ENCODE measurements at places on chromosomes 16 and 17.

- DNase-seq, result no peak
Observed at GRCh38 chr16:68219725-68220351, 16.1 kb downstream of the ESRP2 start.

DNA sequence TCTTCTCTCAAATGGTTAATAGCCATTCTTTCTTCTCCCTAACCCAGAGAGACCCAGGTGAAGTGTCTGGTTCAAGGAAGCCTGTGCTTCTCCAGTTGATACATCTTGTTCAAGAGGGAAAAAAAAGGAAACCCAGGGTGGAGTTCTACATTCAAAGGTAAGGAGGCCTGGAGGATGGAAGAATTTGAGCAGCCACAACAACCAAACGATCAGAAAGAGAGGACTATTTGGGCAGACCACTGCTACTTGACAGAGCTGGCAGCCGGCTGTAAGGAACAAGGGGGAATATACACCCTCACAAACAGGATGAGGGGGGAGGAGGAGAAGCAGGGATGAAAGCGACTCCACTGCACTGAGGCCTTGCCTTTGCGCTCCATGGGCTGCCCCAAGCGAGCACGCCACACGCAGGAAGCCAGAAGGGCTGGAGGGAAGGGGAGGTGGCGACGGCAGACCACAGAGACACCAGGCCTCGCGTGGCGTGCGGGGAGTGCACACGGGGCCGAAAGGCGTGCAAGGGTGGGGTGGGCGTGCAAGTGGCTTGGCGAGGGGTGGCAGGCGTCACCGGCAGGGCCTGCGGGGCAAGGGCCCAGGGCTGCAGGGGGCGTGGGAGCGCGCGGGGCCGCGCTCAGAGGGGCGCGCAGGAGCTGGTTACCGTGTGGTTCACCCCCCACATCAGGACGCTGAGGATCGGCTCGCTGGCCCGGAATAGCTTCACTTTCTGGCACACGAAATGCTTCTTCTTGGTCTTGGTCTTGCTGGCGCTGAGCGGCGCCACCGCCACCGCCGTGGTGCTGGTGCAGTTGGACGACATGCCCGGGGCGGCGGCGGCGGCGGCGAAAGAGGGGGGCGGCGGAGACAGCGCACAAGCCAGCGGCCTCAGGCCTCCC, 499 bp downstream of the PIP4K2B start:
- peak; percentile 37 for DNase-seq

GRCh38 chr16:1458336-1458976, 14.1 kb upstream of the CCDC154 start:
- DNase-seq, result no peak

- DNase-seq, result no peak
Observed at GRCh38 chr17:7932483-7932891, 481 bp downstream of the CNTROB start.

GRCh38 chr17:68733241-68734176, 132.3 kb upstream of the FAM20A start:
- no peak for DNase-seq

- no peak for DNase-seq
Observed at GRCh38 chr17:19799796-19800195, 51.7 kb upstream of the ALDH3A1 start.

GRCh38 chr17:40056379-40057015, 2.3 kb upstream of the MED24 start:
- DNase-seq, result no peak
